A549 treated with dexamethasone at 1 μM for 4 hours (cell line): ENCODE measurements at places on chromosomes 7 and 10. TPM values are rescaled to one million over a fixed set of nuclear protein-coding genes. Genes with fewer than 3 reads are reported as not detected.

Gene MMP21
- not detected in 5 replicates for total RNA-seq

Gene CFAP46
- total RNA-seq = 1.0 to 1.8 TPM (median 1.5 TPM) in 5 replicates

Gene MMD2
- total RNA-seq = not detected in 5 replicates

Gene AUTS2
- total RNA-seq = 3.0 to 5.3 TPM (median 4.8 TPM) in 5 replicates

Gene LRRC17
- 0.03 to 0.13 TPM (median 0.06 TPM) in 4 of 5 replicates, not detected in the other for total RNA-seq

Gene ANXA8L1
- total RNA-seq = 97.3 to 134 TPM (median 106 TPM) in 5 replicates

Gene CCL24
- total RNA-seq = not detected in 5 replicates

Gene TMEM120A
- total RNA-seq = 37.7 to 48.3 TPM (median 45.4 TPM) in 5 replicates

Gene LANCL2
- total RNA-seq = 12.1 to 16.8 TPM (median 13.6 TPM) in 5 replicates

Gene CLDN3
- total RNA-seq = 1.3 to 3.6 TPM (median 3.0 TPM) in 5 replicates

Gene PRRT4
- 0.15 to 0.58 TPM (median 0.26 TPM) in 5 replicates for total RNA-seq

Gene DGKI
- total RNA-seq = 0.19 to 0.43 TPM (median 0.22 TPM) in 5 replicates

Gene NPC1L1
- total RNA-seq = 0.06 to 0.12 TPM (median 0.09 TPM) in 5 replicates

Gene PPA1
- total RNA-seq = 236 to 298 TPM (median 245 TPM) in 5 replicates

Gene CUZD1
- 0.63 to 1.2 TPM (median 1.0 TPM) in 5 replicates for total RNA-seq

Gene ADAMTS14
- 0.11 to 0.22 TPM (median 0.16 TPM) in 5 replicates for total RNA-seq

Gene TACR2
- total RNA-seq = 0.06 to 0.21 TPM (median 0.10 TPM) in 4 of 5 replicates, not detected in the other

Gene DPYSL4
- 14.0 to 20.2 TPM (median 19.3 TPM) in 5 replicates for total RNA-seq

Gene H2BK1
- not detected in 5 replicates for total RNA-seq

Gene IDE
- 18.8 to 32.1 TPM (median 26.4 TPM) in 5 replicates for total RNA-seq

Gene ASZ1
- total RNA-seq = not detected in 5 replicates

Gene NUTM2D
- 0.97 to 1.7 TPM (median 1.4 TPM) in 5 replicates for total RNA-seq

Gene OPN4
- total RNA-seq = 0.04 TPM in 1 of 5 replicates, not detected in the others

Gene PNLIPRP1
- total RNA-seq = not detected in 5 replicates

Gene OR13A1
- 0.04 to 0.05 TPM in 2 of 5 replicates, not detected in the others for total RNA-seq

Gene SAMD9
- total RNA-seq = 2.5 to 4.9 TPM (median 3.9 TPM) in 5 replicates

Gene TRPV5
- total RNA-seq = not detected in 5 replicates

Gene SLC35G1
- 7.9 to 8.8 TPM (median 8.2 TPM) in 5 replicates for total RNA-seq

Gene SAMD9L
- total RNA-seq = 0.45 to 1.0 TPM (median 0.48 TPM) in 5 replicates

Gene BLNK
- 0.09 TPM in 1 of 5 replicates, not detected in the others for total RNA-seq

Gene DNA2
- total RNA-seq = 7.9 to 11.2 TPM (median 9.8 TPM) in 5 replicates

Gene CALU
- total RNA-seq = 143 to 189 TPM (median 180 TPM) in 5 replicates

Gene CXCL12
- total RNA-seq = 0.03 to 0.22 TPM (median 0.14 TPM) in 5 replicates

Gene PPP1R17
- total RNA-seq = not detected in 5 replicates

Gene CALML5
- not detected in 5 replicates for total RNA-seq

Gene ENO4
- 0.10 to 0.49 TPM (median 0.38 TPM) in 5 replicates for total RNA-seq

Gene NAPEPLD
- total RNA-seq = 2.7 to 4.9 TPM (median 3.7 TPM) in 5 replicates

Gene SORCS1
- not detected in 5 replicates for total RNA-seq

Gene NFE2L3
- total RNA-seq = 8.1 to 10.4 TPM (median 8.7 TPM) in 5 replicates

Gene FOXP2
- total RNA-seq = not detected in 5 replicates

Gene UPK3BL1
- total RNA-seq = 6.7 to 16.2 TPM (median 13.3 TPM) in 5 replicates

Gene PAPOLB
- not detected in 5 replicates for total RNA-seq

Gene NUTM2A
- 0.04 to 0.15 TPM (median 0.08 TPM) in 4 of 5 replicates, not detected in the other for total RNA-seq

Gene SYNPO2L
- 0.02 to 0.07 TPM (median 0.02 TPM) in 5 replicates for total RNA-seq

Gene LRRD1
- not detected in 5 replicates for total RNA-seq

Gene GNGT1
- total RNA-seq = not detected in 5 replicates
